Nephron progenitor cell (in vitro differentiated cells): ENCODE measurements at places on chromosomes 16 and 17.

DNA sequence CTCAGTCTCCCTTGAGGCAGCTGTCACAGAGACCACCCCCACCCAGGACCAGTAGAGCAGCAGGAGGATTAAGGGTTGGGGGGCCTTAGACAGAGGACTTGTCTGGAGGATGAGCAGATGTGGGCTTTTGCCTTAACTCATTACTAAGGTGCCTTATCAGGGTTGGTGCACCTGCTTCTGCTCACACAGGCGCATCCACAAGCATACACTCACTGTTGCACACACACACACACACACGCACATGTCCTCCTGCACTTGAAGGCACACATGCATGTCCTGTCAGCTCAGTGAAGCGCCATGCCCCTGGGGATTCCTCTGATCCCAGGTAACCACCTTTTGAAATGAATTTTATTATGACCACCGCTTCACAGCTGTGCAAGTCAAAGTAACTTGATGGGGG lies 1.2 kb downstream of the GFAP start:
- DNase-seq, result no peak

DNA sequence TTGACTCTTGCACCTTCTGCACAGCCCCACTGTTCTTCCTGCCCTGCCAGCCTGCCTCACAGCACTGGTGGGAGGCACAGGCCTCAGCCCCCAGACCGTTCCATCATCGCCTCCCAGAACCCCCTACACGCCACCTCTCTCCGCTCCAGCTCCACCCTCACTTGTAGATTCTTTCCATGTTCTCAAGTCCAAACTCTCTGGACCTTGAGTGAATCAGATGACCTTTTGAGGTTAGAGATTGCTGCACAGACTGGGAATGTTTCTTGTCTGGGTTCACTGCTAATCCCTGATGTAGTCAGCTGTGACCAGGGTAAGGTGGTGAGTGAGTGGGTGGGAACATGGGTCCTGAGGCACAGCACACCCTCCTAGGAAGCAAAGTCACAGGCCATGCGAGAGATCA lies 272.4 kb downstream of the IRF8 start:
- no peak for DNase-seq

GRCh38 chr16:84500531-84500930 lies 3.9 kb downstream of the MEAK7 start:
- DNase-seq, result no peak

GRCh38 chr17:10666906-10667305 lies 9.8 kb upstream of the MYH3 start:
- DNase-seq, result no peak

- DNase-seq, result no peak
Observed at GRCh38 chr16:58651965-58652348, 22.3 kb upstream of the CNOT1 start.

GRCh38 chr17:32240750-32241149 lies 24.9 kb upstream of the RHBDL3 start:
- no peak for DNase-seq

GRCh38 chr17:2591040-2591640 lies 2.3 kb upstream of the PAFAH1B1 start:
- DNase-seq, result no peak

- no peak for DNase-seq
Observed at GRCh38 chr16:35651841-35652240, 2192.4 kb downstream of the TP53TG3F start.

- no peak for DNase-seq
Observed at GRCh38 chr17:48905987-48906515, 2.2 kb upstream of the UBE2Z start.

- DNase-seq, result no peak
Observed at GRCh38 chr17:38568845-38569510, 36.8 kb downstream of the SRCIN1 start.

DNA sequence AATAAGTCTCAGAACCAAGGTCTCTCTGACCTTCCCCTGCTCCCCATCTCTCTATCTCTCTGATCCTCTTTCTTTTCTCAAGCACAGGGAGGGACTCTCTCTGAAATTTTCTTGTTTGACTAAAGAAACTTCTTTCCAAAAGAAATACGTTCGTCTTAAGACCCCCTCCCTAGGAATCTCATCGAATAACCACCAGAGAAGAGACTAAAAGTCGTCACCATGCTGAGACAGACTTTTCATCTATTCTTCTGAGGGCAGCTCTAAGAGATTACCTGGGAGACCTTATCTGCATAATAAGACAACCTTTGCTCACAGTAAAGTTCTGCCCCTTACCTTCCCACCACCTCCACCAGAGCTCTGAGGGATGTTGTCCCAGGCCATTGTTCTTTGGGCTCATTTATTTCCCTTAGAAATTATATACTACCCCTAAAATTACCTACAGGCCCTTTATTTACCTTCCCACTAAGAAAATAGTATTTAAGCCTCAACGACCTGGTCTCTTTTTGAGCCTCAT lies 133.7 kb upstream of the EEF2KMT start:
- DNase-seq, result no peak

- no peak for DNase-seq
Observed at GRCh38 chr16:81668243-81669097, 110.6 kb upstream of the PLCG2 start.

GRCh38 chr16:69186642-69187445 lies at the start of gene SNTB2:
Gene SNTB2 (plus strand): TSS chr16:69187164. CDS start chr16:69187167, 3 bp downstream.
- peak; percentile 95 for DNase-seq

DNA sequence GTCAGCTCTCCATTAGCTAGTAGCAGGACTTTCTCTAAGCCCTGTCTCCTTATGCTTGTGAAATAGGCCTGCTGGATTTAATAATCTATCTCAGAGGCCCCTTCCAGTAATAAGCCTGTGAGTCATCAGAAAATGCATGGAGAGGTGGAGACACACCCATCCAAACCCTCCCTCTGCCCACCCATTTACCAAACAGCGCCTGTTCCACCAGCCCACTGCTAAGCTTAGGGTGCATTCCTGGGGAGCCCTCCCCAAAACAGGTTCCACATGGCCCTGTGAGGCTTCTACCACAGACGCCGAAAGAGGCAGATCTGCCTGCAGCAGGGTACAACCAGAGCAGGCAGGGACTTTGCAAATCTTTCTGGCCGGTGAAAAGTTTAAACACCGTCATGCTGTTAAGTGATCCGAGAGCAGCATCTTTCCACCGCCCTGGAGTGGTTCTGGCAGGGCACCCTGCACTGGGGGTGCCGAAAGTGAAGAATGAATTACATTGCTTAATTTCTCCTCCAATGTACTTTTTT lies 99.3 kb downstream of the GAS7 start:
- DNase-seq, result no peak

- no peak for DNase-seq
Observed at GRCh38 chr17:77749321-77749751, 209.2 kb upstream of the TNRC6C start.

GRCh38 chr17:69729944-69730343 lies 315.4 kb downstream of the MAP2K6 start:
- no peak for DNase-seq

- no peak for DNase-seq
Observed at GRCh38 chr16:28181515-28181914, 30.2 kb downstream of the XPO6 start.

GRCh38 chr17:77429969-77430752 lies 289.4 kb downstream of the SEC14L1 start:
- peak; percentile 93 for DNase-seq

DNA sequence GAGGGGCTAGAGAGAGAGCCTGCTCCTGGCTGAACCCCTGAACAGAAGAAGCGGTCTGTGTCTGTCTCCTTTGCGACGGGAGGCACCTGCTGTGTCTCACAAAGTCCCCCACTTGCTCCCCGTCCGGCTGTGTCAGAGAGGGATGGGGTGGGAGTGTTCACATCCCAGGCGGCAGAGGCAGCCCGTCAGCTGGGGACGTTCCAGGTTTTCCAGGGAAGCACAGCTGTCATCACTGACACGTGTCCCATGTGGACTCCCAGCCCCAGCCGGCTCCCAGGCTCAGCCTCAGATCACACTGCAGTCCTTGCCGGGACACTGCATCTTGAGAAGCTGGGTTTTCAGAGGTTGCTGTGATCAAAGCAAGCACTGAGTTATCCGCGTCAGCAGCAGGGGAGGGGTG lies 1.6 kb downstream of the TELO2 start:
- no peak for DNase-seq

DNA sequence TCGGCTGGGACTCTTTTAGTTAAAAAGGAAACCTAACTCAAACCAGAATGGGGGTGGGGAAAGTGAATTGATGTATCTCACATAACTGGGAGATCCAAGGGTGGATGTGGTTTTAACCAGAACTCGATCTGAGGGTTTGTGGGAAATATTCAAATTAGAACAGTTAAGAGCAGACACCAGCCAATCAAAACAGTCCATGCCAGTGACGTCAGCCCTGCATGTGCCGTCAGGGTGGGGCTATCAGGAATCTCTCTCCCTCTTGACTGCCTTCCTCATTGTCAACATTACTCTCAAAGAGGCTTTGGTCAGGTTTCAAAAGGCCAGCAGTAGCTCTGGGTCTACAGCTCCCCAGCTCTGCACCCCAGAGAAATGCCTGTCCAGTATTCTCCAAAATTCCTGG lies 94.2 kb upstream of the HSBP1 start:
- DNase-seq, result no peak

- DNase-seq, result no peak
Observed at GRCh38 chr16:54647216-54647615, 283.4 kb upstream of the IRX5 start.

DNA sequence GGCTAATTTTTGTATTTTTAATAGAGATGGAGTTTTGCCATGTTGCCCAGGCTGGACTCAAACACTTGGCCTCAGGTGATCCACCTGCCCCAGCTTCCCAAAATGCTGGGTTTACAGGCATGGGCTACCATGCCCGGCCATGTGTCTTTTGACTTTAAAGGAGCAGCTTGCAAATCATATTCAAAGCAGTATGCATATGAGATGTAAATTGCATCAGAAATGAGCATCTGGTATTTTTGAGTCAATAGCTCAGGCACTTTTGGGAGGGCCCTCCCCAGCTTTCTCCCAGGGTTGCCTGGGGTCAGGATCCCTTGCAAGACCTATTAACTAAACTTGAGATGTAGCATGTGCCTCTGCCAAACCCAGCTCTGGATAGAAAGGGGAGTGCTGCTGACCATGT lies 21.5 kb downstream of the EPOP start:
- DNase-seq, result no peak

DNA sequence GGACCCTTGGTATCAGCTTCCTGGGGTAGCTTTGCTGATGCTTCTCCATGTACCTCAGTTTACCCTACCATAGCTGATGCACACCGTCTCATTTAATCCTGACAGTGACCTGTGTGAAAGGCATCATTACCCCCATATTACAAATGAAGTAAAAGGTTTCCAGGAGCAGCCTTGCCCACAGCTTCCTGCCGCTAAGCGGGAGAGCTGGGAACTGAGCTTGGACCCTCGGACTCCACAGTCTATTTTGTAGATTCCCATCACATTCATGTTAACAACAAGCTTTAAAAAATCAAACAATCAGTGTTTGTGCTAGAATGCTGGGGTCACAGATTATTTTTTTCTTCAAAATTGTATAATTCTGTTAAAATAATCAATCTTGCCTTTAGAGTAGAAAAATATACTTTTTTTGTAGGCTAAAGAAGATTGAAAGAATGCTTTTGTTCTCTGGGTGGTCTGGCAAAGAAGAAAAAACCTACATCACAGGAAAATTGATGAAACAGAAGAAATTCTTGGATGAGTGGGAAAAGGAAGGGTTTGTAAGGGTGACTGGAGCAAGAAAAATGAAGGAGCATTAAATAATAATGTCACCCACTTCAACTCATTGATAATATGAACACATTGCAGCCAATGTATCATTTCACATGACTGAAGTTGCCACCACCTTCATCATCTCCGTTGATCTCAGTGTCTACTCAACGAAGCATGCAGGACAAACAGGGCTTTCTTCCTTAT lies 9.5 kb upstream of the USP10 start:
- no peak for DNase-seq

DNA sequence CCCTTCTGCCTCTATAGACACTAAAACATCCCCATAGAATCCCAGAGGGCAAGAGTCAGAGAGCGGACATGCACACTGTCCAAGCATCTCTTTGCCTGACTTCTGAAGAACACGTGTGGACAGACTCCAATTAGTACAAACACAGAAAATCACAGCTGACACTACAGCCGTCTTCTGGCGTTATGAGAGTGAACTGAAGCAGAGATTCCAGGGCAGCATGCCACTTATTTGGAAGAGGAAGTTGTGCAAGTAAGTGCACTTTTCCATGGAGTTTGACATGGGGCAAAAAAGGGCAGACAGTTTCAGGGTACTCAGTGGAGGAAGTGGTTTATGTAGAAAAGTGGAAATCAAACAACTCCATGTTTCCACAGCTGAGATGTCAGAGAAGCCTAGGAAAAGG lies 16.8 kb upstream of the ZNF287 start:
- DNase-seq, result no peak

- peak; percentile 72 for DNase-seq
Observed at GRCh38 chr16:30658731-30659506, 688 bp downstream of the FBRS start.

- DNase-seq, result no peak
Observed at GRCh38 chr16:79297805-79298204, 302.7 kb downstream of the MAF start.

- DNase-seq, result no peak
Observed at GRCh38 chr16:12582696-12583095, 221.0 kb downstream of the CPPED1 start.

DNA sequence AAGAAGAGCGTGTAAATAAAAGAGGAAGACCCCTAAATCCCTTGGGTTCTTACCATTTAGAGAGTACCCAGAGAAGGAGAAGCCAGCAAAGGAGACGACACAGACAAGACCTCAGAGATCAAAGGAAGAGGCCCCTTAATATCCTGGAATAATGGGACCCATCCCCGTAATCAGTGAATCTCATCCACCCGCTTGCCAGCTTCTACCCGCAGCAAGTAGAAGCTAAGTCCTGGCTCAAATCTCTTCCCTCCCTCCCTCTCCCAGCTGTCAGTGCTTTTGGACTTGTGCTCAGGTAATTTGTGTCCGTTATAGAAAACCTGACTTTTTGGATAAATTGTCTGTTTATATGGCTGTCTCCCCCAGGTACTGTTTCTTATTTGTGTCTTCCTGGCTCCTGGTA lies 1.9 kb downstream of the LYRM1 start:
- DNase-seq, result no peak

GRCh38 chr17:72460711-72461110 lies 339.9 kb downstream of the SOX9 start:
- no peak for DNase-seq

GRCh38 chr17:48671697-48672171 lies 45.6 kb upstream of the HOXB9 start:
- DNase-seq, result peak; percentile 82

GRCh38 chr16:2043667-2044451 lies 3.8 kb downstream of the NTHL1 start:
- no peak for DNase-seq

- no peak for DNase-seq
Observed at GRCh38 chr17:67421869-67422273, 44.8 kb downstream of the PITPNC1 start.

- DNase-seq, result no peak
Observed at GRCh38 chr16:62913924-62914323, 877.7 kb upstream of the CDH8 start.
